WTC11 (cell line): ENCODE measurements at places on chromosomes 6 and 20. TPM values are rescaled to one million over a fixed set of nuclear protein-coding genes. Genes with fewer than 3 reads are reported as not detected.

DNA sequence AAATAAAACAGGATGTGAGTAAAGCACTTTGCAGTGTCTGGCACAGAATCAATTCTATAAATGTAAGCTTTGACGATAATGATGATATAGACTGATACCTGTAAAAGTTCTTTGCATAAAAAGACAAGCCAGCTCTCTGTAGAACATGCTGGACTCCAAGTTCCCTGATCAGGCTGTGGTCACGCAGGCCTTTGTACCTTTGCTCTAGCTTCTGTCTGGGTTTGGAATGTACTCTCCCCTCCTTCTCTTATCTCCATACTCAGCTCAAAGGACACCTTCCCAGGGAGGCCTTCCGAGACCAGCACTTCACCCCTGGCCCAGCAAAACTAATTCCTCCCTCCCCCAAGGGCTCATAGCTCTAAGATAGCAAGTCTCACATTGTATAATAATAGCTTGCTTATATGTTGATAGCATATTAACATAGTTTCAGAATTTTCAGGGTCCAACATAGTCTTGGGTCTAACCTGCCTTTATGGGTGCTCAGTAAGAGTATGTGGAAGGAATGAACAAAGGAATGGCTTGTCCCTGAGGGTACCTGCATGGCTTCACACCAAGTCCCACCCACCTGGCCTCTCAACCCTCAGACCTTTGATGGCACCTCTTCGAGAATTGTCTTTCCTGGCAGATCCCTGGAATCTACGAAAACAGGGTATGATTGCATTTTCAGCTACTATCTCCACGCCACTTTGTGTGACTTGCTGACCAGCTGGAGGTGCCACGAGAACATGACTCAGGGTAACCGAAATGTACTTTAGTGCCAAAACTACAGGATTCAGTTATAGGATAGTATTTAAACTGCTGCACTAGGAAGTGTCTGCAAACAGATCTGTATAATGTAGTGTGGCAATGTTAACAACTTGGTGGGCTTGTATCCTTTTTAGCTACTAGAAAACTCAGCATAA lies 41.7 kb upstream of the PIM1 start:
- H3K36me3 ChIP-seq = peaks cover 10% of the 10 kb centered on the region
- no peak for DNase-seq
- H3K4me1 ChIP-seq = peaks cover 80% of the 10 kb centered on the region
- H3K27me3 ChIP-seq = no peaks in the 10 kb centered on the region
- H3K27ac ChIP-seq = peak overlapping the region; percentile 97

GRCh38 chr6:98547634-98548033 lies 286.7 kb upstream of the POU3F2 start:
- H3K4me1 ChIP-seq = peaks cover 14% of the 10 kb centered on the region
- DNase-seq = no peak
- H3K36me3 ChIP-seq = no peaks in the 10 kb centered on the region
- H3K27ac ChIP-seq = no peak overlapping the region

- H3K27ac ChIP-seq = no peak overlapping the region
- no peaks in the 10 kb centered on the region for H3K36me3 ChIP-seq
- H3K4me1 ChIP-seq = peaks cover 47% of the 10 kb centered on the region
- no peak for DNase-seq
These were observed 616.3 kb upstream of the FLRT3 start for GRCh38 chr20:14953736-14954135.

Gene OR12D3
- not detected in 3 replicates for total RNA-seq

Gene SLCO4A1
- total RNA-seq = 15.2 to 19.9 TPM (median 18.5 TPM) in 3 replicates

GRCh38 chr6:170085475-170086401 lies 205.1 kb downstream of the DLL1 start:
- H3K36me3 ChIP-seq = no peaks in the 10 kb centered on the region
- no peak overlapping the region for H3K4me3 ChIP-seq
- DNase-seq = no peak
- H3K27me3 ChIP-seq = no peaks in the 10 kb centered on the region
- H3K27ac ChIP-seq = no peak overlapping the region

- no peaks in the 10 kb centered on the region for H3K36me3 ChIP-seq
- H3K27me3 ChIP-seq = no peaks in the 10 kb centered on the region
- H3K27ac ChIP-seq = no peak overlapping the region
- no peaks in the 10 kb centered on the region for H3K4me1 ChIP-seq
- no peak overlapping the region for H3K4me3 ChIP-seq
- DNase-seq = no peak
These were observed 98.3 kb downstream of the HAO1 start for GRCh38 chr20:7841971-7842310.

Gene OVOL2
- total RNA-seq = 9.8 to 11.0 TPM (median 10.4 TPM) in 3 replicates

DNA sequence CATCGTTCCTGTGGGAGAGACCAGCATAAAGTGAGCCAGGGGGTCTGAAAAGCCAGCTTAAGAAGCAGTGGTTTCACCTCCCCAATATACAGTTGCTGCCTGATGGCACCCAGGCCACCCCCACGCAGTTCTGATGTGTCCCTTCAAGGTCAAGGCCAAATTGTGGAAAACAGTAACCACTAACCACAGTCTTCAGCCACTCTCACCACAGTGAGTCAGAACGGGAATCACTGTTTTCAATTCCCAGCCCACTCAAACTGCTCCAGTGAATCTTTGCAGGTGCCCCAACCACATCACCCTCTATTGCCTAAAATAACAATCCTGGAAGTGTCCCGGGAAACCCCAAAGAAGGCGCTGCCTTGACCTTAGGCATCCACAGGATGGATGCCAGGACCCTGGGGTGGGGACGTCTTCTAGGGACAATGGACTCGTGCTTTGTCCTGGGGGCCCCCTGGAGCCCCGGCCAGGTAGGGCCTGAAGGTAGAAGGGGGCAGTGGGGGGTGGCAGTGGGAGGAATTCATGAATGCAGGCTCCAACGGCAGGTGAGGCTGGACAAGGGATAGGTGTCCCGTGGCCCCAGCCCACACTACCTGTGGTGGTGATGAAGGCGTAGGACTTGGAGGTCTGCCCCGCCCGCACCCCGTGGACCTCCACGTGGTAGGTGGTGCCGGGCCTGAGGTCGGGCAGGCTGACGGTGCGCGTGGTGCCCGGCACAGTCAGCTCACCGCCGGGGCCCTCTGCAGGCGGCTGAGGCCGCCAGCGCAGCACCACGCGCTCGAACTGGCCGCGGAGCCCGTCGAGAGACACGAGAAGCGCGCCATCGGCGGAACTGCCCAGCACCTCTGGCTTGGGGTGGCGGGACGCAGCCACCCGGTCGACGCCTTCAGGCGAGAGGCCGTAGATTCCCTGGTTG lies 22.2 kb downstream of the TNXB start:
- no peak overlapping the region for H3K27ac ChIP-seq
- H3K36me3 ChIP-seq = no peaks in the 10 kb centered on the region
- H3K27me3 ChIP-seq = peaks cover 13% of the 10 kb centered on the region
- H3K4me1 ChIP-seq = peaks cover 16% of the 10 kb centered on the region
- peak overlapping the region; percentile 55 for H3K4me3 ChIP-seq

DNA sequence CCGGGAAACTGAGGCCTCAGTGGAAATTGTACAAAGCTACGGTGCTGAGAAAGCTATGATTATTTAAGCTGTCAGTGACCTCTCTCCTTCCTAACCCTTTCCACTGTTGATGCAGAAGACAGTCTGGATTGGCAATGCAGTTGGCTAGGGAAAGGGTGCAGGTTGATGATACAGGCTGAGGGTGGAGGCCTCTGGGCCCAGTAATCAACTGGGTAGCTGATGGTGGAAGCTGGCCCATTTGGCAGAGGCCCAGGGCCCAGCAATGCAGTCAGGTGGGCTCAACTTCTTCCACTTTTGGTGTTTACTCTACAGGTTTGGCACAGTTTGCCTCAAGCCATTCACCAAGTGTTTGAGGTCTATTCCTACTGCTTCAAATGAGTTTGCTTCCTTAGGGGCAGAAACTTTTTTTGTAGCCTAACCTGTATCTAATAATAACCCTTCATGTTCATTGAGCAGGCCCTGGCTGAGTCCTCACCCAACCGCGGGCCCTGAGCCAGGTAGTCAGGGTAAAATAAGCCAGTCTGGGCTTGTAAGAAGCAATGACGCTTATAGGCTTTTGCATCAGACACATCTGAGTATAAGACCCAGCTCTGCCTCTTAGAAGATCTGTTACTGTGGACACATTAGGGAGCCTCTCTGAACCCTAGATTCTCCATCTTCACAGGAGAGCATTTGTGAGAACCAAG lies 12.1 kb downstream of the BCL2L1 start:
- no peaks in the 10 kb centered on the region for H3K27me3 ChIP-seq
- H3K4me3 ChIP-seq = no peak overlapping the region
- H3K36me3 ChIP-seq = peaks cover 28% of the 10 kb centered on the region

Gene CYP21A2
- total RNA-seq = 1.2 to 1.5 TPM (median 1.4 TPM) in 3 replicates

Gene SLC22A7
- total RNA-seq = not detected in 3 replicates

DNA sequence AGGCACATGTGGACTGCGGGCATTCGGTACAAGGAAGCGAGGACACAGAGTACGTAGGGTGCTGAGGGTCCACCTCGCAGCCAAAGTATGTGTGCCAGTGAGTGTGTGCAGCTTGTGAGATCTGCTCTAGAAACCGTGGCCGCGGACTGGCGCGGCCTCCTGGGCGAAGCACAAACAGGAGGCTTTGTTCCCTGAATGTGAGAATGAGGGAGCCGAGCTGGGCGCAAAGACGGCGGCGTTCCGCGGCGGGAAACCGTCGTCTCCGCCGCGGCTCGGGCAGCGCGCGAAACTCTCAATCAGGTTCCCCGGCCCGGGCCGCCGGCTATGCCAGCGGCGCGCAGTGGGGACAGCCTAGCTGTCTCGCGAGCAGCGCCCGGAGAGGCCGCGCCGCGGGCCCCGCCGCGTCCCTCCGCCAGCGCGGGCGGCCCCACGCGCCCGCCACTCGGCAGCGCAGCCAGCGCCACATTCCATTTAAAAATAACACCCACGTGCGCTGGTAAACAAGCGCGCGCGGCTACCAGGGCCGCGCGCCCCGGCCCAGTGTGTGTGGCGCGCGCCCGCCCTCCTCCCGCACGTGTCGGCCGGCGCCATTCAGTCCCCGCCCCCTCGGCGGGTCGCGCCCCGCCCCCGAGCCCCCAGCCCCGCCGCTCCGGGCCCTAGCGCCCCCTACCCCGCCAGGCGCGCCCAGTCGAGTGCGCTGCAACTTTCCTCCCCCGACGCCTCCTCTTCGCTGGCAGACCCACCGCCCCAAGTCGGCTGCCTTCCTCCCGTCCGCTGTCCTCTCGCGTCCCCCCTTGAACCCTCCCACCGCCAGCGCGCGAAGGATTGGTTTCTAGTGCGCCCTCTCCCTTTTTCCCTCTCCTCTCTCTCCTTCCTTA lies 3.0 kb upstream of the FOXO3 start:
- peaks cover 44% of the 10 kb centered on the region for H3K27me3 ChIP-seq
- H3K4me1 ChIP-seq = peaks cover 11% of the 10 kb centered on the region
- no peaks in the 10 kb centered on the region for H3K36me3 ChIP-seq
- H3K27ac ChIP-seq = peak overlapping the region; percentile 93

- H3K4me1 ChIP-seq = no peaks in the 10 kb centered on the region
- DNase-seq = no peak
- H3K4me3 ChIP-seq = no peak overlapping the region
- H3K27me3 ChIP-seq = peaks cover 3% of the 10 kb centered on the region; the same call in 1 of the 2 replicates
- no peaks in the 10 kb centered on the region for H3K36me3 ChIP-seq
These were observed 3.7 kb upstream of the RAET1E start for GRCh38 chr6:149901444-149902140.

Gene ESR1
- total RNA-seq = 0.32 to 1.3 TPM (median 0.98 TPM) in 3 replicates

- no peak overlapping the region for H3K27ac ChIP-seq
- H3K36me3 ChIP-seq = peaks cover 62% of the 10 kb centered on the region
- peaks cover 10% of the 10 kb centered on the region for H3K27me3 ChIP-seq
- H3K4me3 ChIP-seq = no peak overlapping the region
- no peaks in the 10 kb centered on the region for H3K4me1 ChIP-seq
These were observed 92.7 kb downstream of the IRF4 start for GRCh38 chr6:484086-484745.

Gene REV3L
- 5.0 to 5.7 TPM (median 5.2 TPM) in 3 replicates for total RNA-seq

DNA sequence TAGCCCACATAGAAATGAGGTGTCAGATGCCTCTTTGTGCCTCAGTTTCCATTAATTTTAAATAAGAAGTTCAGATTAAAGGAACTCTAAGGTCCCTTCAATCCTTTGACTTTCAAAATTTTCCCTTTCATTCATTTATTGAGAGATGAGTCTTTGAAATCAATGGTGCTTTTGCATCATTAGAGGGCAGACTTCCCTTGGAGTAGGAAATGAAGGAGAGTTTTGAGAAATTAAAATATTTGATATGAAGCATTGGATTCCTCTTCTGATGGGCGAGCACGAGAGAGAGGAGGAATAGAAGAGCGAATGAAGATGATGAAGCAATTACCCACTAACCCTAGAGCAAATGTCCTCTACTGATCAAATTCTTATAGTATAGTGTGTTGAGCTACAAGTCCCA lies 105.7 kb downstream of the EDN1 start:
- H3K27ac ChIP-seq = no peak overlapping the region
- H3K4me1 ChIP-seq = peaks cover 10% of the 10 kb centered on the region
- no peak for DNase-seq
- H3K36me3 ChIP-seq = no peaks in the 10 kb centered on the region
- H3K4me3 ChIP-seq = no peak overlapping the region
- H3K27me3 ChIP-seq = no peaks in the 10 kb centered on the region

DNA sequence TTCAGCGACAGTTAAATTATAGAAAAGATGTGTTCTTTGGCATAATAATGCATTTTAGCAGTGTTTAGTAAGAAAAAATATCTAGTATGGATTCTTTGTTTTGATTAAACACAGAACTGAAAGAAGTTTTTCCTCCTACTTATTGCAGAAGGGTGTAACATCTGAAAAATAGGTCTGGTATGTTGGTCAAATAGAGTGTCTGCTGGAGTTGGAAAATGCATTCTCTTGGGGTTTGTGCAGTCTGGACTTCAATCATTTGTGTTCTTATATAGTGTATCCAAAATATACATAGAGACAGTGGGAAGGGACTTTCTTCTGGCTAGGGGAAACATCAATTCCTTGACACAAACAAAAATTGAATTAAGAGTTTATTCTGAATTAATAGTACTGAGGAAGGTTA lies 132.4 kb upstream of the MAN1A1 start:
- no peaks in the 10 kb centered on the region for H3K4me1 ChIP-seq
- DNase-seq = no peak
- no peaks in the 10 kb centered on the region for H3K36me3 ChIP-seq
- no peak overlapping the region for H3K4me3 ChIP-seq
- no peaks in the 10 kb centered on the region for H3K27me3 ChIP-seq

GRCh38 chr6:36110050-36110449 lies 20.3 kb upstream of the MAPK13 start:
- peaks cover 14% of the 10 kb centered on the region; the same call in 1 of the 2 replicates for H3K36me3 ChIP-seq
- no peak overlapping the region for H3K27ac ChIP-seq
- no peak overlapping the region for H3K4me3 ChIP-seq
- DNase-seq = no peak
- H3K4me1 ChIP-seq = peaks cover 12% of the 10 kb centered on the region

DNA sequence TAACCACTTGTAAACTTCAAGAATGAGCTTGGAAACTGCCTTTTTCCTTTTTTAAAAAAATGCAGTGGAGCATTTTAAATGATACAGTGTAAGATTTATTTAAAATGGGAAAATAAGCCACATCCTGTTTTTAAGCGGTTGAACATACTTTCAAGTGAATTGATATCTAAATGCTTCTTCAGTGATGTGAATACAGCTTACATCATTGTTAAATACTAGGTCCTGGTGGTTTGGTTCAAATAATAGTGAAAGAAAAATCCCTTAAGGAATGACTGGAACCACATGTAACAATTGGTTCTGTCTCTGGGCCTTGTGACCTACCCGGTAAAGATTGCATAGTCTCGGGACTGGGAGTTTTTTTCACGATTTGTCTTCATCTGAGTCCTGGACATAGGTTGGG lies 44.2 kb downstream of the BMP6 start:
- no peak for DNase-seq
- H3K27ac ChIP-seq = no peak overlapping the region; the same call in 1 of the 2 replicates
- H3K36me3 ChIP-seq = peaks cover 4% of the 10 kb centered on the region; the same call in 1 of the 2 replicates
- peak overlapping the region; percentile 15; the same call in 1 of the 2 replicates for H3K4me3 ChIP-seq

Gene TCP11
- total RNA-seq = not detected in 3 replicates
